ENCODE measurements at places on chromosomes 2 and 18.

DNA sequence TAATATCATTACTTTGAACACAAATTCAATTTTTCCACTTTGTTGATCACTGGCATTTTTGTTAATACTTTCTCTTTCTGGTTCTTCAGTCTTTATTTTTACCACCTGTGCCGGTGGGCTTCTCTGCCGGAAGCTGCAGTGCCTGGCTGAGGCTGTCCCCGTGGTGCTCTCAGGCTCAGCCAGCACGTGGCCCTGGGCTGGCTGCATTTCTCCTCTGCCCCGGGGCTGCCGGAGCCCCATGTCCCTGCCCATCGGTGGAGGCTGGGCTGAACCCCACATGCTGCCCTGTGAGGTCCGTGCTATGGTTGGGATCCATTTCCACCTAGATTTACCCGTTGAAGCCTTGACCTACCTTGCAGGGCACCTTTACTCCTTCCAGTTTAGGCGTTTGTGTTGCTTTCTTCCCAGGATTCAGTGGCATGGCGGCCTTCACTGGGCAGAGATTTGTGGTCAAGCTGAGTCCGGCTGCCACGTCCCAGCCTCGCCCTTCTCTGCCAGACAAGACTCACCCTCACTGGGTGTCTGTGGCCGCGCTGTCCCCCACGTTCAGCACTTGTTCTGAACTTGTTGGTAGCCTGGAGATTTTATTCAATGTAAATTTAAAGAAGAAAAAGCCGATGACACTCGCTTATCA lies 12.8 kb upstream of the TMEM18 start:
- DNase-seq, result no peak

GRCh38 chr2:174247474-174248186 lies 702 bp downstream of the OLA1 start:
- no peak for DNase-seq

GRCh38 chr2:143084462-143084861 lies 44.8 kb upstream of the ARHGAP15 start:
- DNase-seq, result no peak

- no peak for DNase-seq
Measured at GRCh38 chr2:108128249-108128648, 111.5 kb upstream of the SULT1C3 start.
